ENCODE measurements at places on chromosomes 7 and 10.

DNA sequence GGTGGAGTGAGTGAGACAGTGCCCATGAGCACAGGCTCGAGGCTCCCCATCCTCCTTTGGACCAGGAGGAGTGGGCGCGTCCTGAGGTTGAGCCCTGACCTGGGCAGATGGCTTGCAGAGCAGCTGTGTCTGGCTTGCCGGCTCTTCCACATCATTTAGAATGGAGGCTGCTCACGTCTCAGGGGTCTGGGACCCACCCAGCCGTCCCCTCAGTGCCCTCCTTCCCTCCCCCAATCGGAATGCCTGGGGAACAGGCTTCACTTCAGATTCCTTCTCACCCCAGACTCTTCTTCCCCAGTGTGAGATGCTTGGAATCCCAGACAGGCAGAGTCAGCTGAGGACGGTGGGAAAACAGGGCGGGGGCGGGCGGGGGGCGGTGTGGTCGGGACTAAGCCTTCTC is 968.6 kb upstream of the ZNF722 start:
- no peak for DNase-seq

GRCh38 chr10:119466655-119467054 is 75.9 kb downstream of the RGS10 start:
- no peak for DNase-seq

GRCh38 chr10:67780759-67781538 is 57.0 kb downstream of the DNAJC12 start:
- DNase-seq, result no peak

GRCh38 chr7:40234046-40234445 is 99.2 kb downstream of the SUGCT start:
- no peak for DNase-seq

GRCh38 chr7:92695308-92696261 is 105.4 kb upstream of the FAM133B start:
- DNase-seq, result peak; percentile 96

DNA sequence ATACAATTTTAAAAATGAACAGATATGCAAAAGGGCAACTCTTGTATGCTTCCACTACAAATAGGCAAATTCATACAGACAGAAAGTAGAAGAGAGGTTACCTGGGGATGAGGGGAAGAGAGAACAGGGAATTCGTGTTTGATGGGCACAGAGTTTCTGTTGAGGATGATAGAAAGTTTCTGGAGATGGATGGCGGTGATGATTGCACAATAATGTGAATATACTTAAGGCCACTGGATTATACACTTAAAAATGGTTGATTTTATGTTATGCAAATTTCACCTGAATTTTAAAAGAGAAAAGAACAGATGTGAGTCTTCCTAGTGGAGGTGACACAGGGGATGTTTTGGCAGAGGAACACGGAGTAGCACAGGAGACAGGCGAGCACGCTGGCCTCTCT is 89.3 kb downstream of the TEX36 start:
- DNase-seq, result no peak

GRCh38 chr10:86520871-86521677 is 518 bp downstream of the WAPL start:
- peak; percentile 63 for DNase-seq

- DNase-seq, result peak; percentile 62
Measured at GRCh38 chr10:110491346-110491745, 6.4 kb upstream of the DUSP5 start.

DNA sequence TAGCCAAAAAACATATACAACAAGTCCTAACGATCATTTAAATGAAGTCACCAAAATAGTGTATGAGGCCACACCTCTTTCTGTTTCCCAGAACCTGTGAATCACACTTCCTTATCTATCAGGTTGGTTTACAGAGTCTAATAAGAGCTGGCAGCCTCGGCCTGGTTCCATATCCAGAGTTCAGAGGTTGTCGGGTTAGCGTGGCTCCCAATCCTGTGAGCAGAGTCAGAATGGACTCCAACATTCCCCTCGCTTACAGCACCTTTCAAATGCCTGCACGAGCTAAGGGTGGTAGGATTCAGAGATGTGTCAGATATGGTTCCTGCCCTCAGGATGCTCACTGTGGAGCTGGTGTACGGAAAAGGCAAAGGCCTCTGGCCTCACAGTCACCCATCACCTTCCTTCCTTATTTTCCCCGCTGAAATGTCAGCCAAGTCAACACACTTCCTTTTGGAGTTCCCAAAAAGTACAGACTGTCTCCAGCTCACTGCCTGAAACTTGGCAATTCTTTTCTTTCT is 6.0 kb downstream of the IL15RA start:
- DNase-seq, result peak; percentile 78

DNA sequence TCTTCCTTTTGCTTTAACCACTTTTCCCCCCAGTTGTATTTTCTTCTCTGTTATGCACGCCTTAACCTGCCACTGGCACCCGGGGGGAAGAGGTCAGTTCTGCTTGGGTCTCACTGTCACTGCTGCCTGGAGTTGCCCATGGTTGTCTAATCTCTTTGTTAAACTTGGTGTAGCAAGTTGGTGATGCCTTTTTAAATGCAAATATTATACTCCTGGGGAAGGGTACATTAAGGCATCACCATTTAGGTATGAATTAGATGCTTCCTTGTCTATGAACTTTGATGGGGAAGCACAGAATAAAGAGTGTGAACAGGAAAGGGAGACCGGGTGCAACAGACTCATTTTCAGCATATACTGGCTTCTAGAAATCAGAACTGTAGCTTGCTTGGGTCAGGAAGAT is 9.1 kb upstream of the SORCS3 start:
- DNase-seq, result no peak

DNA sequence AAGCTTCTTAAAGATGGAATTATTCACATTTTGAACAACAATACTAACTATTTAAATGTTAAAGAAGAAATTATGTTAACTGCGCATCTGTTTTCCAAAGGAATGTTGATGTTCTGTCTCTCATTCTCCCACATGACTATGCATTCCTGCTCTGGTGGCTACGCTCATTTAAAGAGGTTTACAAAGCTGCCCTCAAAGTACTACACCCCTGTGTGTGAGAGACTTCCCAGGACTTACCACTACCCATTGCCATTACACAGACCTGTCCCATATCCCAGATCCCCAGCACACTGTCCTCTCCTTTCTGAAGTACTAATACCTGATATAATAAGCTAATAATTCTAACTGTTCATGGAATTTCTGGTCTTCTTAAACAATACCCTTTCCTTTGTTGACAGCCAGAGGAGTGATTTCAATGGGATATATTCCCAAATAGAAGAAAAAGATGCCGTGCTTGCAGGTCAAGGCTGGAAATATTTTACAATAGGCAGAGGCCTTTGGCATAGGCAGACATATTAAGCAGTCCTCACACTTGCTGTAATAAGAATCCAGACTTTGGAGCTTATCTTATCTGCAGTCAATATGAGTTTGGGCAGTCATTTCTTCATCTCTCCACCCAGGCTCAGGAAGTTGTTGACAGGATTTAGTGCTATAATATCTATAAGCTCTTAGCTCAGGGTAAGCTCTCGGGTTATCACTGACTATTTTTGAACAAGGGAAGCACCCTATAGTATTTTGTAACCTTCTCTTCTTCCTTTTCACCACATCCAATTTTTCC is 12.2 kb downstream of the LIPF start:
- no peak for DNase-seq

- no peak for DNase-seq
Measured at GRCh38 chr10:71205468-71205867, 6.9 kb upstream of the UNC5B start.

DNA sequence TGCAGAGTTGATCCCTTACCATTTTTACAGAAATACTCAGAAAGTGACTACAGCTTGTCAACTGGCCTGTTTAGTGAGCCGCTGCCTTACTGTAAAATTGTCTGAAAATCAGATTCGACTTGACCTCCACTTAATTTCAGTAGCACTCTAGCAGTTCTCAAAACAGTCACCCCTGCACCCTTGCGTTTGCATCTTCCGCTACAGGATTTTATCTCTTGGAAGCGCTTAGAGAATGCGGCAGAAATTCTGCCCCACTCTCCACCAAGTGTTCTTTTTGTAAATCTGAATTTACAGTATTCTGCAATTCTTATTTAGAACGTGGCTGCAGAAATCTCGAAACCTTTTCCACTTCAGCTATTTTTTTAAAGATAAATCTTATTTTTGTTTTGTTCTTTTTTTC is 1.9 kb upstream of the TWIST1 start:
- no peak for DNase-seq

GRCh38 chr7:27693794-27694193 is 31.1 kb upstream of the HIBADH start:
- DNase-seq, result peak; percentile 55

DNA sequence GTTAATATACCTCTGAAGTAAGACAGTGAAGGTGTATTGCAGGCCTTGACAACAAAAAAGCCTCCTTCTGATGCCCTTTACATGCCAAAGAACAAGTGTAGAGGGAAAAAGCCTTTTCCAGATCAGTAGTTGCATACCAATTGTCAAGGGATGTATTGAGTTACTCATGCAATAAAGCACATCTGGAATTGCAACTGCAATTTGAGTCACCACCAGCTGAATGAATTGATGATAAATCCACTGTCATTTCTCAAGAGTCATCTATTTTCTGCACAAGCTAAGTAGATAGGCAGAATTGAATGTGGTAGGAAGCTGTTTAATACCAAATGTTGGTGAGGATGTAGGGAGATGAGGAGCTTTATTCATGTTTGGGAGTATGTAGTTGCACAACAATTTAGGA is 325.9 kb upstream of the SMIM30 start:
- no peak for DNase-seq

- no peak for DNase-seq
Measured at GRCh38 chr10:124420254-124420653, 1.5 kb upstream of the OAT start.

- DNase-seq, result peak; percentile 68
Measured at GRCh38 chr10:69413221-69413865, 3.4 kb downstream of the TACR2 start.

DNA sequence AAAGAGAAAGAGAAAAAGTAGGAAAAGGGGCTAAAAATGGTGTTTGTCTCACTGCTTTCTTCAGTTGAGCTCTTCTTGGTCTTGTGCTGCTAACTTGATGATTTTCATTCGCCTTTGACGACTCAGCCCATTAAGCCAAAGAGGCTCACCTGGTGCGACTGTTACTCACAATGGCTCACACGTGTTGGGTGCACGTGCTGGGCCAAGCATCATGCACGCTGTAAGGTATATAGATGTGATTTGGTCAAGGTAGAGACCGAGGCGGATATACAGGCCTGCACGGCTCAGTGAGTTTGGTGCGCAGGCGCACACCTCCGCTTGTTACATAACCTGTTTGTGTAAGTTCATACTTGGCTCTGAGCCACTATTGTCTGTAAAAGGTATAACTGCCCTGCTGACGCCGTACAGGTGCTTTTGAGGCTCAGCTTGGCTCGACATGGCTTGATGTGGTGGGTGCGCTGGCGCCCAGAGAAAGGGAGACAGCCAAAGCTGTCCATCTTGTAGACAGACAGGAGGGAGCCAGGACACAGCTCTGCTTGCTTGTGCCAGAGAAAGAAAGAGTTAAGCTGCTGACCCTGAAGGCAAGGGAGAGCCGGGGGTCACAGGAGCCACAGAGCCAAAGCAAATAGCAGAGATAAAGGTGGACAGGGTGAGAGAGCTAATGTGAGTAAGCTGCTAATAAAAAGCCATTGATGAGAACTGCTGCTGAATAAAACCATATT is 33.6 kb downstream of the ANKRD16 start:
- no peak for DNase-seq

DNA sequence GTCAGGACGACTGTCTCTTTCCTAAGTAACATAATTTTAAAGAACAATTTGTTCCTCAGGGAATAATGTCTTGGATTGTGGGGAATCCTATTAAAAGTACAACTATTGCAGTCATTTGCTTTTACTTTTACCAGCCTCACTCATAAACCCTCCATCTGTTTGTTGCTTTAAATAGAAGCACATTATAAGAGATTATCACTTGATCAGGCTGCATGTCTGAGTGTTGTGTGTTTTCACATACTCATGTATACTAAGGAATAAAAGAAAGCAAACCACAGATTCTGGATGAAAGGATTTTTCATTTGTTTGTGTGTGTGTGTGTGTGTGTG is 1077.8 kb downstream of the KCNMA1 start:
- peak; percentile 18 for DNase-seq

DNA sequence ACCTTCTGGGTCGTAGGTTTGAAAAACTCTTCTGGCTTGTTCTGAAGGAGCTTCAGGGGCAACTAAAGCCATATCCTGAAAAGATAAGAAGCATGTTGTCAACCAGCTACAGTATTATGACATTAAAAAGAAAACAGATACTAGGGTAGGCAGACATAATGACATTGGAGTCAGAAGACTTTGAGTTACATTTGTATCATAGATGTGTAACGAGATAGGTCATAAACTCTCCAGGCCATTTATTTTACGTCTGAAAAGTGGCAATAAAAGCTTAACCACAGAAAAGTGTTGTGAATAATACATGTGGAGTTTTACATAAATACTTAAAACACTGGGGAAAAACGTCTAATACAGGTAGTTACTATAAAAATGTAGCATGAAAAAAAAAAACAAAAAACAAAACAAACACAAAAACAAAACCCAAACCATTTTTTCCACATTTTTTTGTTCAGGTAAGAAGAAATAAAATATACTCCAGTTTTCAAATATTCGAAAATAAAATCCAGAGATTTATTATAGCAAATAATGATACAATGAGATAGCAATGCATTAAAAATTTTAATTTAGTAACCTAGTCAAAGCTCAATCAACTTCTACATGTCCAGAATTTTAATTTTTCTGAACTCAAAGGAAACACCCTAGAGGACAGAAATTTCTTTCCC is 64.1 kb downstream of the MINDY3 start:
- no peak for DNase-seq

- DNase-seq, result no peak
Measured at GRCh38 chr10:14539176-14539575, 208.5 kb upstream of the FRMD4A start.

DNA sequence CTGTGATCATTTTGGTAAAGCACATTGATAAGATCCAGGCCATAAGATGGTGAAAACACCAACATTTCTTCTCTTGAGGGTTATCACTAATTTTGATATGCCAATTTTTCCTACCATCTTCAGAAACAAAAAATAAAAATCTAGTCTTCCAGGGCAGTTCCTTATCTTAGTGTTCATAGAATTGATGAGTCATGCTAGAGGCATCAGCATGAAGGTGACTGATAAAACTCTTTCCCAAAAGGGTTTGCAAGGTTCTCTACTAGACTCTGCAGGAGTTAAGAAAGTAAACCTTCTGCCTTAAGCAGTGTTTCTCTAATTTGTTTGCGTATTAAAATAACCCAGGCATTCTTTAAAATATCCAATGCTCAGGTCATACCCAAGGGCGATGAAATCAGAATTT is 483.1 kb upstream of the CNTNAP2 start:
- peak; percentile 16 for DNase-seq

GRCh38 chr7:18494821-18495408 is 634 bp upstream of the HDAC9 start:
- DNase-seq, result peak; percentile 57

DNA sequence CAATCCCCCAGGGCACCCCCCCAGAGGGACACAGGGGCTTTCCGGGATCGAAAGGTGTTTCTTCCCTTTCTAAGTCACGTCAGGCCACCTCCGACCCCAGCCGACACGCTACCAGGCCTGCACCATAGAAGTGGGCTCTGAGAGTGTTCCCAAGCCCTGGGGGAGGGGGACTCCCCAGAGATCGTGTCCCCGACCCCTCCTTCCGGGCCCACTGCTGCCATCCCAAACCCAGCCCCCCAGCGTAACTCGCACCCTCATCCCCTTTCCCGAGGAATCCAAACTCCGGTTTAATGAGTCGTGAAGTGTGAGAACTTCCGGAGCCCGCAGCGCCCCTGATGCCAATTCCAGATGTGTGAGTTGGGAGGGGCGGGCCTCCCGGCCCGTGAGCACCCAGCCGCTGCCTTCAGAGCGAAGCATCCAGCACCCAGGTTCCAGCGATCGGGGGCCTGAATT is 11.3 kb downstream of the UNCX start:
- no peak for DNase-seq

Measured in iris pigment epithelial cell (primary cell).